Liver (tissue), 10 donors: ENCODE measurements at places on chromosomes 4 and X. TPM values are rescaled to one million over a fixed set of nuclear protein-coding genes. Genes with fewer than 3 reads are reported as not detected.

Gene NUDT10
- 0.95 TPM for polyA plus RNA-seq

Gene NPNT
- polyA plus RNA-seq, result 2.3 TPM

- no peak for DNase-seq
Measured at GRCh38 chrX:106168107-106168506, at the start of gene PWWP3B. PWWP3B (plus strand) TSS chrX:106168305; CDS start chrX:106205433, 37,128 bp downstream.

- DNase-seq, result no peak
Measured at GRCh38 chr4:1154523-1155182, 17.7 kb downstream of the SPON2 start.

DNA sequence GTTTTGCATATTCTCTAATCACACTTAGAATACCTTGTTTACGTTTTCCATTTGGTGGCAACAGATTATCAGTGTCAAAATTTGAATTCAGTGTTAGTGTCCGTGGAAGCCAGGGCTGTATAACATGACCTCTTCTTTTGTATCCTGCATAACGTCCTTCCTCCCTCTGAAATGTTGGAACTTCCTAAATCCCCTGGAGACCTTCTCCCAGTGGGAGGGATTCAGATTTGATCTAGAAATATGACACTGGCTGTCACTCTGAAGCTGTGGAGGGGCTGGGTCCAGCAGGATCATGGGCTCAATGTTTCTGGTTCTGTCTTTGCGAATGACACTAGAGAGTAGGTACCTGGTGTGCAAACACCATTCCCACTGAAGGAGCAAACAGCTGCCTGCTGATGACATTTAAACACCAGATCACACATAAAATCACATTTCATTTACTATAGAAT, 850 bp upstream of the CXCL3 start:
- no peak for DNase-seq

DNA sequence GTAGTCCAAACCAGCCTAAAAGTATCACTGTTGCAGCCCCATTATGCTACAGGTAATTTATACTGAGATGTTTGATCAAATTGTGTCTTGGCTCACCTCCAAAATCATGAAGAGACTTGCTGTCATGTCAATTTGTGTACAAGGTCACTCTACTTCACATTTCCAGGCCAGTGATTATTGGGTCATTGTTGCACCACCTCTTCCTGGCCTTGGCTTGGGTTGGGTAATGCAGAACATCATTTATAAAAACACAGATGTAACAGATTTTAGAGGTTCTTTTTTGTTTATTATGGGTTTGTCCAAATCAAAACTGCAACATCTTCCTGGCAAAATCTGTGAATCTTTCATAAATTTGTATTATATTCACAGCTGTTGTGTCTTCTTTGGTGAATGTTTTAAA, 459.5 kb downstream of the ANKRD50 start:
- no peak for DNase-seq

DNA sequence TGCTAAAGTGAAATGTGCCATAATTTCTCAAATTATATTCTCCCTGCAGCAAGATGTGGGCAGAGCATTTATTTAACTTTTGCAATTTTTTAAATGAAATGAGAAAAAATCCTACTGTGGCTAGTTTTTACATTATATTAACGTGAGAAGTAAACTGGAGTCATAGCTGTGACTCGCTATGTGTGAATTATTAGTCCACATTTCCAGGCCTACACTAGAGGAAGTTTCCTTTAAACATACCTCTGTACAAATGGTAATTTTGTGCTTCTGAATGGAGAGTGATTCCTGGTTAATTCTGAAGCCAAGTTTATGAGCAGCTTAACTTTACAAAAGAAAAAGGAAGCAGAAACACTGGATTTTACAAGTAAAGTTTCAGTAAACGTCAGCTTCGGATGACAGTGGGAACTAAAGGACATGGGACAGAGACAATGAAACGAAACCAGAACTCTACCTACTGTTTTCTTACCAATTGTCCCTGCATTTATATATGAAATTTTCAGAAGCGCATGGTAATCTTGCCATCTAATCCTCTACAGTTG, 72.4 kb downstream of the FBXO8 start:
- DNase-seq, result no peak

Gene PAGE5
- polyA plus RNA-seq, result 0.65 TPM
